ENCODE measurements at places on chromosomes 2 and 18. TPM values are rescaled to one million over a fixed set of nuclear protein-coding genes. Genes with fewer than 3 reads are reported as not detected.
A peak's percentile ranks its signal among the peaks of the same experiment; 100 is the strongest.

- no peak for DNase-seq
These were observed 53.4 kb downstream of the AAK1 start for GRCh38 chr2:69589973-69590652.

GRCh38 chr2:45067859-45068570 is 58.8 kb upstream of the SIX2 start:
- peak; percentile 4 for DNase-seq

DNA sequence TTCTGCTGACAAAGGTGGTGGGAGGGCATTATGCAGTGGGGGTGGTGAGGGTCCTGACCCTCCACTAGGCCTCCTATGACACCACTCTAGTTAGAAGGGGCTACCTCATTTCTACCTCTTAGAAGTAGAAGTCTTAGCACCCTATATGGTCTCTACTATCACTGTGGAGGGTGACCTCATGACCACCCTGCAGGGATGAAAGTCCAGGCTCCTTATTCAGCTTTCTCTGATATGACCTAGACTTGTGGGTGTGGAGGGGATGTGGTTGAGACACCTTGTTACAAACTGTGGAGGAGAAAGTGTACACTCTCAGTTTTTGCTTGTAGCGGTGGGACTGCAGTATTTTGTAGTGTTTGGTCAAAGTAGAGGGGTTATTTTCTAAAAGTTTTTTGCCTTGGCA is 18.6 kb downstream of the TMEM182 start:
- DNase-seq, result no peak

- DNase-seq, result peak; percentile 61
These were observed 54.3 kb upstream of the RMDN2 start for GRCh38 chr2:37870829-37871228.

GRCh38 chr2:174122185-174122584 is 126.1 kb downstream of the OLA1 start:
- DNase-seq, result no peak

- DNase-seq, result no peak
These were observed 266 bp downstream of the KDM3A start for GRCh38 chr2:86441392-86441881.

GRCh38 chr2:230658877-230659652 is 53.6 kb upstream of the CAB39 start:
- no peak for DNase-seq

CNTNAP5 gene
- not detected for polyA plus RNA-seq

EIF5B gene
- polyA plus RNA-seq, result 70.5 TPM

PIK3C3 gene
- polyA plus RNA-seq, result 36.0 TPM

SLC11A1 gene
- polyA plus RNA-seq, result 0.22 TPM

TEX44 gene
- polyA plus RNA-seq, result not detected

Measured in muscle of arm (tissue), 14 donors.